ENCODE measurements at places on chromosomes 4 and X. TPM values are rescaled to one million over a fixed set of nuclear protein-coding genes. Genes with fewer than 3 reads are reported as not detected.

The TMPRSS11A gene
- not detected for total RNA-seq

The FRMD7 gene
- total RNA-seq, result not detected

The GALNTL6 gene
- not detected for total RNA-seq

The SH3BGRL gene
- total RNA-seq, result 192 TPM

DNA sequence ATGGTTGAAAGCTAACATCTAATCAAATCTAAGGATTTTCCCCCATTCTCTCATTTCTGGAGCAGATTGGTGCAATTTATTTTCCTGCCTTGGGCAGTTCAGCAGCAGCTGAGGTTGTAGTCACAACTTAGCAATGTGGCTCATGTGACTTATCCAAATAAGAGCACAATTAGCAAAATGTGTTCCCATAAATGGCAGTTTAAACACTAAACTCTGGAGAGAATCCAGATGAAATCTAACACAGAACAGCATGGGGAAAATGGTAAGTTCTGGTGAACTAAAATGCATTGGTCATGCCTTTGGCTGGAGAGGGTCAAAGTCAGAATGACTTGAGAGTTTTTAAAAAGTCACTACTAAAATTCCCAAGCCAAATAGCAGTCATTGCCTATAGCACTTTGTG is 422.6 kb upstream of the DIPK2B start:
- no peaks in the 10 kb centered on the region for H3K27me3 ChIP-seq
- no peaks in the 10 kb centered on the region for H3K36me3 ChIP-seq
- no peak overlapping the region for H3K27ac ChIP-seq
- DNase-seq, result no peak

DNA sequence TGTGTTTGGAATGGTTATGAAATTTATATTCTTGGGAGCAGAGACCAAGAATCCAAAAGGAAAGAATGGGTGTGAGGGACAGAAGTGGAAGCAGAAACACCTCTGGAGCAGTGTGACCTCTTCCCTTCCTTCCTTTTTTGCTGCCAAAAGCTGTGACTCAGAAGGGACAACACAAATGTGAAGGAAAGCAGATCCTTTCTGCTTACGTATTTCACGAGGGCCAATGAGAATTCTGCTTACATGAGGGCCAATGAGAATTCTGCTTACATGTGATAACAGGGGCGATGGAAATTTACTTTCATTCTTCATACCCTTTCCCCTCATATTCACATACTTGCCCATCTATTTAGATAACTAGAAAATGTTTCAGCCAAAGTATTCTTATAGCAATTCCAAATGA is 404.6 kb downstream of the PRDM5 start:
- no peak overlapping the region for H3K27ac ChIP-seq
- H3K36me3 ChIP-seq, result no peaks in the 10 kb centered on the region
- no peak overlapping the region for H3K4me3 ChIP-seq
- no peak for DNase-seq
- no peaks in the 10 kb centered on the region for H3K4me1 ChIP-seq

DNA sequence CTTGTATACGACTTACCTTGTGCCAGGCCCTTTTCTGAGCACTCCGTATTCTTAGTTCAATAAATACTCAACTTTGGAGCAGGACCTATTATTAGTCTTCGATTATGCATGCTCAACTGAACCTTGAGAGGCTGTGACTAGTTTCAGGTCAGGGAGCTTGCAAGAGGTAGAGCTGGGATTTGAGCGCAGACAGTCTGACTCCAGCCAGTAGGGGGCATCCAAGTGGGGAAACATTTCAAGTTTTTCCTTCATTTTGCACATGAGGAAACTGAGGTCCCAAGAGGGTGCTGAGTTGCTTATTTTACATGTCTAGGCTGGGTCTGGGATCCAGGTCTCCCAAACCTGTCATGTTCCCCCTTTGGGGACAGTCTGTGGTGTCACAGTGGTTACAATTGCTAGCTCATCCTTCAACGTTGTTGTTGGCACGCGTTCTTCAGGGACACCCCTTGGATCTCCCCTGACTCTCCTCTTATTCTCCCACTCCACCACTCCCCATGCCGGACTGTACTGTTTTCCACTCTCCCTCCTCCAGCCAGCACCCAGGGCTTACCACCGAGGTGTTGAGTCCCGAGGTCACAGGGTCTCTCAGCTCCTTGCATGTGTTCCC is 6.7 kb upstream of the PRICKLE3 start:
- no peaks in the 10 kb centered on the region for H3K36me3 ChIP-seq
- H3K4me3 ChIP-seq, result no peak overlapping the region
- no peaks in the 10 kb centered on the region for H3K27me3 ChIP-seq
- H3K27ac ChIP-seq, result no peak overlapping the region
- DNase-seq, result no peak

- H3K4me3 ChIP-seq, result no peak overlapping the region
- no peaks in the 10 kb centered on the region for H3K4me1 ChIP-seq
- no peaks in the 10 kb centered on the region for H3K36me3 ChIP-seq
- H3K27me3 ChIP-seq, result no peaks in the 10 kb centered on the region
- H3K27ac ChIP-seq, result no peak overlapping the region
These were observed 52.8 kb downstream of the FAM47C start for GRCh38 chrX:37060999-37061398.

GRCh38 chrX:99078301-99078700 is 1331.8 kb downstream of the PCDH19 start:
- H3K36me3 ChIP-seq, result no peaks in the 10 kb centered on the region
- no peaks in the 10 kb centered on the region for H3K27me3 ChIP-seq
- H3K27ac ChIP-seq, result no peak overlapping the region
- no peak for DNase-seq

DNA sequence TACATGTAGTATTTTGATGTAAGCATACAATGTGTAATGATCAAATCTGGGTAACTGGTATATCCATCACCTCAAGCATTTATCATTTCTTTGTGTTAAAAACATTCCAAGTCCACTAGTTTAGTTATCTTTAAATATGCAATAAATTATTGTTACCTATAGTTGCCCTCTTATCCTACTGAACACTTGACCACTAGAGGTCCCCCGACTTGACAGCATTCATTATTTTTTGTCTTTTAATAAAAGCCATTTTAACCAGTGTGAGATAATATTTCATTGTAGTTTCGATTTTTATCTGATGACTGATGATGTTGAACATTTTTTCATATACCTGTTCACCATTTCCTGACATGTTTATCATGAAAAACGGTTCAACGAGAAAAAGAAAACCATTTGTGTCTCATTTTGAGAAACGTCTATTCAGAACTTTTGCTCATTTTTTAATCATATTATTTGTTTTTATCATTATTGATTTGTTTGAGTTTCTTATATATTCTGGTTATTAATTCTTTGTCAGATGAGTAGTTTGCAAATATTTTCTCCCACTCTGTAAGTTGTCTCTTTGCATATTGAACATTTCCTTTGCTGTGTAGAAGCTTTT is 199.0 kb upstream of the CXXC4 start:
- no peak overlapping the region for H3K27ac ChIP-seq
- no peak for DNase-seq
- no peaks in the 10 kb centered on the region for H3K27me3 ChIP-seq
- no peaks in the 10 kb centered on the region for H3K4me1 ChIP-seq

GRCh38 chr4:187415231-187415630 is 580.3 kb upstream of the ZFP42 start:
- H3K4me3 ChIP-seq, result no peak overlapping the region
- H3K36me3 ChIP-seq, result no peaks in the 10 kb centered on the region
- no peak for DNase-seq
- H3K27ac ChIP-seq, result no peak overlapping the region
- H3K4me1 ChIP-seq, result no peaks in the 10 kb centered on the region
- H3K27me3 ChIP-seq, result no peaks in the 10 kb centered on the region

DNA sequence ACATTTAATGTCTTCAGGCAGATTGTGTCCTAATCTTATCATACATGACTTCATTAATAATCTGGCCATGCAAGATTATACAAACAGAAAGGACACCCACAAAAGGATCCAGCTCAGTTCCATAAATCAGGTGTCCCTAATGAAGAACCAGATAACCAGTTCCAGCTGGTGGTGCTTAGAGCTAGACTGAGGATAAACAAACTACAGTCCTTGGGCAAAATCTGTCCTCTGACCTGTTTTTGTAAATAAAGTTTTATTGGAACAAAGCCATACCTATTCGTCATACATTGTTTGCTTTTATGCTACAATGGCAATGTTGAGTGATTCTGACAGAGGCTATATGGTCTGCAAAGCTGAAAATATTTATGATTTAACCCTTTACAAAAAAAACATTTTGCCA is 199.5 kb downstream of the MID1IP1 start:
- DNase-seq, result no peak
- H3K36me3 ChIP-seq, result no peaks in the 10 kb centered on the region
- no peaks in the 10 kb centered on the region for H3K27me3 ChIP-seq

DNA sequence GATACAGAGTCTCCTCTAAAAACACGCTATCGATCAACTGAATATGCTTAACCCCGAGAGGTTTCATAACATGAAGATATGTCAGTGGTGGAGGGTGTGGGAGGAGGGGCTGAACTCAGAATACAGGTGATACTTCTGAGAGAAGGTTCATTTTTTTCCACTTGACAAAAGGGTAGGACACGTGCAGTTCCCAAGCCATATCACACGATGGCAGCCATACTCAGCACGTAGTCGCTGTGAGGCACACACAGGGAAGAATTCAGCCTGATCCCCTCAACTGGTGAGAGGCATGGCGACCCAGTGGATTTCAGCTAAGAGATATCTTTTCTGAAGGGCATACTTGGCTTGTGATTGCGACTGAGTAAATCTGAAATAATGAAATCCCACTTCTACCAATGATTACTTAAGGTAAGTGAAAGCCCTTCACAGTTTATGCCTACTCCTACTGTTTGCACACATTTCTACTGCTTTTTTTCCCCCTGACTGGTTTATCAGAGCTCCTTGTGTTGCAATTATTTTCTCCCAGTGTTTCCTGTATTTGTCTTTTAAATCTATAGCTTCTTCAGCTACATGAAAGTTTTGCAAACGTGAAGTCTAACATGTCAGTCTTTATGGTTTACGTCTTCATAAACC is 133.1 kb downstream of the CORIN start:
- no peak overlapping the region for H3K4me3 ChIP-seq
- no peaks in the 10 kb centered on the region for H3K27me3 ChIP-seq
- no peak for DNase-seq

- H3K27ac ChIP-seq, result no peak overlapping the region
- DNase-seq, result no peak
- no peaks in the 10 kb centered on the region for H3K4me1 ChIP-seq
- H3K4me3 ChIP-seq, result no peak overlapping the region
- no peaks in the 10 kb centered on the region for H3K36me3 ChIP-seq
- no peaks in the 10 kb centered on the region for H3K27me3 ChIP-seq
These were observed 47.8 kb downstream of the SLC9A7 start for GRCh38 chrX:46710927-46711623.

- no peaks in the 10 kb centered on the region for H3K27me3 ChIP-seq
- no peaks in the 10 kb centered on the region for H3K36me3 ChIP-seq
- H3K4me3 ChIP-seq, result no peak overlapping the region
- no peak for DNase-seq
These were observed 130.5 kb upstream of the SMAD1 start for GRCh38 chr4:145351162-145351561.

DNA sequence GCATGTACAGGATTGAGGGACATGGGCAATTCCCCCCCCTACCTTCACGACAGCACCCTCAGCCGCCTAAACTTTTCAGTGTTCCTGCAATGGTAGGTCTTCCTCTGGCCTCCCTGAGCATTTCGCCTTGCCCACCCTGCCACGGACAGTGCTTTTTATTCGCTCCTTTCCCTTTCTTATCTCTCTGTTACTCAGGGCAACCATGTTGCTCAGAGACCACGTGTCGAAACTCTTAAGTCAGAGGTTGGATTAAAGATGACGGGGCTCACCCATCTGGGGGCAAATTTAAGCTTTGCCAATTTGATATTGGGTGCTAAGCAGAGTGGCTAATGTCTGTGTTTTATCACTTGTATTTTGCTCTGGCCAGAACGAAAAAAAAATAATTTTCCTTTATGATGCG is 20.4 kb downstream of the TENM3 start:
- H3K36me3 ChIP-seq, result no peaks in the 10 kb centered on the region
- no peaks in the 10 kb centered on the region for H3K4me1 ChIP-seq
- H3K27ac ChIP-seq, result no peak overlapping the region
- no peak overlapping the region for H3K4me3 ChIP-seq
- H3K27me3 ChIP-seq, result no peaks in the 10 kb centered on the region

DNA sequence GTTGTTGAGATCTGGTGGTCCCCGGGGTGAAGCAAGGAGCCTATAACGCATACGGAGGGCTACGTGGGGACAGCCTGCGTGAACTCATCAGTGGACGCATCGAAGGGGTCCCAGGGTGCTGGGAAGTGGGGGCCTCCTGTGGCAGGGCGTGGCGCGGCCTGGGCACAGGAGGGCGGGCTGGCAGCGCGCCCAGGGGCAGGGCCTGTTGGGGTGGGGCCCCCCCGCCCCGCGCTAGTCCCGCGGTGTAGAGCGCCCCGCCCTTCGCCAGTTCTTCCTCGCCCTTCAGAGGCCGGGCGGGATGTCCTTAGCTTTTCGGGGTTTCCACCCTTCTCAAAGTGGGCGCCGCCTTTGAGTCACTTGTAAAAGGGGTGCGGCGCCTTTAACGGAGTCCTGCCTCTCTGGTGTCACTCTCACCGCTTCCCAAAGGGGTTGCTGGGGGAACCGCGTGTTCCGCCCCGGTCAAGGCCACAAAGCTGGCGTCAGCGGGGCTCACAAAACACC is 632 bp downstream of the PLP2 start:
- peak; percentile 84 for DNase-seq
- peak overlapping the region; percentile 66 for H3K4me3 ChIP-seq
- H3K27me3 ChIP-seq, result no peaks in the 10 kb centered on the region
- peaks cover 19% of the 10 kb centered on the region for H3K4me1 ChIP-seq

DNA sequence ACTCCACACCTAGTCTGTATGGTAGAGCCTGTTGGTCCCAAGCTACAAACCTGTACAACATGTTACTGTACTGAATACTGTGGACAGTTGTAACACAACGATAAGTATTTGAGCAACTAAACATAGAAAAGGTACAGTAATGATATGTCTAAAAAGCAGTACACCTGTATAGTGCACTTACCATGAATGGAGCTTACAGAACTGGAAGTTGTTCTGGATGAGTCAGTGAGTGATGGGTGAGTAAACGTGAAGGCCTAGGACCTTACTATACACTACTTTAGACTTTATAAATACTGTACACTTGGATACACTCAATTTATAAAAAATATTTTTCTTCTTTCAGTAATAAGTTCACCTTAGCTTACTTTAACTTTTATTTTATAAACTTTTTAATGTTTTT is 104.0 kb downstream of the TMA16 start:
- no peak for DNase-seq
- no peaks in the 10 kb centered on the region for H3K36me3 ChIP-seq
- peaks cover 8% of the 10 kb centered on the region for H3K4me1 ChIP-seq
- H3K4me3 ChIP-seq, result no peak overlapping the region
- H3K27ac ChIP-seq, result no peak overlapping the region

GRCh38 chr4:103498161-103499070 is 221.4 kb downstream of the TACR3 start:
- H3K27ac ChIP-seq, result no peak overlapping the region
- DNase-seq, result no peak
- no peak overlapping the region for H3K4me3 ChIP-seq
- H3K27me3 ChIP-seq, result no peaks in the 10 kb centered on the region
- H3K36me3 ChIP-seq, result no peaks in the 10 kb centered on the region
- H3K4me1 ChIP-seq, result no peaks in the 10 kb centered on the region
